ENCODE measurements at places on chromosomes 1 and 21.
A peak's percentile ranks its signal among the peaks of the same experiment; 100 is the strongest.

- no peak for DNase-seq
Observed at GRCh38 chr1:47536646-47537118, 98.8 kb downstream of the FOXD2 start.

GRCh38 chr1:30023339-30024022 lies 699.9 kb downstream of the MATN1 start:
- no peak for DNase-seq

DNA sequence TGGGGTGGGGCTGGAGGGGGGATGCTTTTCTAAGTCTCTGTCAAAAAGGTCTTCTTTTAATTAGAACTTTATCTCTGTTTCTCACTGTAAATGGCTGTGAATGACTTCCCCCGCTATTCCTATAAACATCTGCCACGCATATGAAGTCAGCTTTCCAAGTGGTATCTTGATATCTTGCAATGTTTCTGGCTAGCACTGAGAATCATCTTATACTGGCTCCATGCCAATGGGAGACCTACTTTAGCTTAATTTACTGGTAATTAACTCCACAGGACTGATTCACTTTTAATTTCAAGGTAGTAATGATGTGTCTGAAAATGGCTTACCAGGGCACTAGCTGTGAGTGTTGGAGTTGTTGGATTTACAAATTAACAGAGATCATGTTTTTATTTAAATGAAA lies 4.3 kb downstream of the GPR88 start:
- no peak for DNase-seq

DNA sequence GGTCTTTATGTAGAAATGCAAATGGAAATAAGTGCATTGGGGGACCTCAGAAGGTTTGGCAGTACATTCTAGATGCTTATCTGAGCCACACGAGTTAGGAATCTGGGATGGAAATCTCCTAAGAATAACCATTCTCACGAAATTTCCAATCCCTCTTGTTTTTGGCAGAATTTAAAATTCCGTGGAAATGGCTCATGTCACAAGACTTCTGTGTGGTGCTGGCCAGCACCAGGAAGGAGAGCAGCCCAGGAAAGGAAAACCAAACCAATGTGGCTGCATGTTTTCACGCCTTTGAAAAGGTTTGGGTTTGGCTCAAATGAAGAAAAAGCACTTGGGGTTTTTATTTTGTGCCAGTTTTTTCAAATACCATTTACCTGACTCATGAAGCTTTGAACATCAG lies 80.1 kb upstream of the KCNK2 start:
- peak; percentile 98 for DNase-seq

- DNase-seq: peak; percentile 46
Observed at GRCh38 chr1:155706139-155706538, 17.2 kb downstream of the DAP3 start.
